Activated CD4-positive, alpha-beta T cell treated with anti-CD3 and anti-CD28 coated beads for 36 hours (primary cell): ENCODE measurements at places on chromosomes 11 and 22.

DNA sequence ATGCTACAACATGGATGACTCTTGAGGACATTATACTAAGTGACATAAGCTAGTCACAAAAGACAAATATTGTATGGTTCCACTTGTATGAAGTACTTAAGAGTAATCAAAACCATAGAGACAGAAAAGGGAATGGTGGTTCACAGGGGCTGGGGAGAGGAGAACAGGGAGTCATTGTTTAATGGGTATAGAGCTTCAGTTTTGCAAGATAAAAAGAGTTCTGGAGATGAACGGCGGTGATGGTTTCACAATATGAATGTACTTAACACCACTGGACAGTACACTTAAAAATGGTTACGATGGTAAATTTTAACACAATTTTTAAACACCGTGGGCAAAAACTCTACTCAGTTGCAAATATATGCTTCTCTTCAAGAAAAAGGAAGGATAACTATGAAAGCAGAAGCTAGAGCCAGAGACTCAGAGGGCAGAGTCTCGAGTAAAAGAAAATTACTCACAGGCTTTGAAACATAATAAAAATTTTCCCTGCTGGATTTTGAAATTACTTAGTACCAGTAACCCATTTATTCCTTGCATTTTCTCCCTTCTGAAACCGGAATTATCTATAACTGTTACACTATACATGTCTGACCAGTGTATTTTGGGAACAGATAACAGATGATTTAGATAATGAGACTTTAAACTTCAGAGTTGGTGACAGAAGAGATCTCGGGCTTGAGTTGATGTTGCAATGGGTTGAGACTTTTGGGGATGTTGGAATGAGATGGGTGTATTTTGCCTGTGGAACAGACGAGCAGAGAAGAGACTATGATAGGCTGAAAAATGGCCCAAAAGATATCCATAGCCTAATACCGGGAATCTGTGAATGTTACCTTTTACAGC, 15.0 kb downstream of the MRTFA start:
- no peak for DNase-seq

GRCh38 chr11:120308081-120308480, 17.0 kb upstream of the TLCD5 start:
- no peak for DNase-seq

- DNase-seq: no peak
These were observed 53.1 kb downstream of the ARRB1 start for GRCh38 chr11:75298191-75298975.

DNA sequence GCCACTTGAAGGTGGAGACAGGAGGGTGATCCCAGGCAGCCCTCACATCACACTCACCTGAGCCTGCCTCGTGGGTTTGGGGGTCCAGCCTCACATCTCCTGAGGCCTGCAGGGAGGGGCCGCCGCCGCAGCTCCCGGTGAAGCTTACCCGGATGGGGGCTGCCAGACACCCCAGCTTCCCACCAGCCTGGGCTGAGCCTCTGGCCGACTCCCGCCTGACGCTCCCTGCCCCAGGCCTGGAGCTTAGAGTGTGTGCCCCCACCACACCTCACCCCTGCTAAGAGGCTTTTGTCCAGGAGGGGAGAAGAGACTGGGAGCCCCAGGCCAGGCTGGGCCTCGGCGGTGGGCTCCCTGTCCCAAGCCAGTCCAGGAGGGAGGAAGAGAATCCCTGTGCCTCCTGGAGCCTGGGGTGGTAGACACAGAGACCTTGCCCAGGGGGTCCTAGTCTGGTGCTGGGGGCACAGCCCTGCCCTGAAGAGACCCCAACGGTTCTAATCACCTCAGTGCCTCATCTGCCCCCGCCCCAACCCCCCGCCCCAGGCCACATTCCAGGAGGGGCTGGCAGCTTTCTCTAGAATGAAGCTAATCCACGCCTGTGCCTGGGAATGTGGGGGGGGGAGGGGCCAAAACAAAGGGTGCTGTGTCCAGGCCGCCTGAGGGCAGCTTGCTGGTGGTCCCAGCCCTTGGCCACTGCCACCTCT, at the start of gene SLC16A8:
TSS of gene SLC16A8 (minus strand) at position 254 of the 701 bp plus-strand sequence. CDS start 1,311 bp downstream, outside the sequence.
- no peak for DNase-seq

- DNase-seq: no peak
These were observed 1.8 kb upstream of the SLC22A8 start for GRCh38 chr11:63017306-63017974.

DNA sequence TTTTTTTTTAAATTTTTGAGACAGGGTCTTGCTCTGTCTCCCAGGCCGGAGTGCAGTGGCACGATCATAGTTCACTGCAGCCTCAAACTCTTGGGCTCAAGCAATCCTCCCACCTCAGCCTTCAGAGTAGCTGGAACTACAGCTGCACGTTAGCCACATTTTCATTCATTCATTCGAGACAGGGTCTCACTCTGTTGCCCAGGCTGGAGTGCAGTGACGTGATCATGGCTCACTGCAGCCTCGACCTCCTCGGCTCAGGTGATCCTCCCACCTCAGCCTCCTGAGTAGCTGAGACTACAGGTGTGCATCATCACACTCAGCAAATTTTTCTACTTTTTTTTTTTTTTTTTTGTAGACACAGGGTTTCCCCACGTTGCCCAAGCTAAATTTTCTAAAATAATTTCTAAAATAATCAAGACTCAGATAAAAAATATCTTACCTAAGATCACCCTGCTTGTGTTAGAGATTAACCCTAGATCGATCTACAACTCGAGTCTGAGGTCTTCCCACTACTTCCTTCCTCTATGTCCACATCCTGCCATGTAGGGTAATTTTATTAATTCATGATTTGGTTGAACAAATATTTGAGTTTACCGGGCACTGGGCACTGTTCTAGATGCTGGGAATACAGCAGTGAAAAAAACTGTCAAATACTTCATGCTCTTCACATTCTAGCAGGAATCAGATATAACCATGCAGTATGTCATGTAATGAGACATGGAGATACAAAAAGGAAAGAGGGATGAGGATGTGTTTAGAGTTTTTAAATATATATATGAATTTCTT, 15.1 kb downstream of the EIF4G2 start:
- no peak for DNase-seq

DNA sequence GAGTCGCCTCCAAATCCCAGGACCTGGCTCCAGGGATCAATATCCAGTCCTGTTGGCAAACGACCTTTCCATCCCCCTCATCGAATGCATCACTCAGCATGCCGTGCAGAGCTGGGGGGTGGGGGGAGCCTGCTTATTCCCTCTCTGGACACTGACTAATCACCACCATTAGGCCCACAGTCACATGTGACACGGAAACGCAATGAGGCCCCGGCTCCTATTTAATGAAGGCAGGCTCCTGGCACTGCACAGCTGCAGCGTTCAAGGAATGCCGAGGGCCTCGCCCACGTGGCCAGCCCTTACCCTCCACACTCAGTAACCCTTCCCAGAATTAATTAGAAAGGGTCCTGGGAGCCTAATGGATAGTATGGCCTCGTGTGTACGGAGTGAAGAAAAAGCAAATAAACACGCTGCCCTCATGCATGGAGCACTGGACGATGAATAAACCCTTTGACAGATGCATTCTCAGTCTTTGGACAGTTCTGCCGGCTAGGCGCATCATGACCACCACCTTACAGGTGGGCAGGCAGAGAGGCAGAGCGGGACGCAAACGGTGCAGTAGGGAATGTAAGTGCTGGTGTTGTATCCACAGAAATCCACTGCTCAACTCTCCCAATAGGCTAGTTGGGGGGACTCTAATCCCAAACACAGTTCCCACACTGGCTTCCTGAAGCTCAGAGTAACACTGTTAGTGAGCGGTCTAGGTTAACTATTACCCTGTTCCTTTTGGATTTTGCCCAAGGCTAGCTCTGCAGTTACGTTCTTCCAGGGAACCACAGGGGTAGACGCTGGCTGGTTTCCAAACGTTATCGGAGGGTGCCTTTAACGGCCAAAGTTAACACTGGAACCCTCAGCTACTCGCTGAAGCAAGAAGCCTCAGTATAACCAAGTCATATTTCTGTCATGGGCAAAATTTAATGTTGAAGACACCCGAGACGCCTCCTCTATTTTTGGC, 490.1 kb downstream of the OPCML start:
- no peak for DNase-seq

GRCh38 chr11:123187248-123187647, 7.8 kb downstream of the CLMP start:
- DNase-seq: no peak

DNA sequence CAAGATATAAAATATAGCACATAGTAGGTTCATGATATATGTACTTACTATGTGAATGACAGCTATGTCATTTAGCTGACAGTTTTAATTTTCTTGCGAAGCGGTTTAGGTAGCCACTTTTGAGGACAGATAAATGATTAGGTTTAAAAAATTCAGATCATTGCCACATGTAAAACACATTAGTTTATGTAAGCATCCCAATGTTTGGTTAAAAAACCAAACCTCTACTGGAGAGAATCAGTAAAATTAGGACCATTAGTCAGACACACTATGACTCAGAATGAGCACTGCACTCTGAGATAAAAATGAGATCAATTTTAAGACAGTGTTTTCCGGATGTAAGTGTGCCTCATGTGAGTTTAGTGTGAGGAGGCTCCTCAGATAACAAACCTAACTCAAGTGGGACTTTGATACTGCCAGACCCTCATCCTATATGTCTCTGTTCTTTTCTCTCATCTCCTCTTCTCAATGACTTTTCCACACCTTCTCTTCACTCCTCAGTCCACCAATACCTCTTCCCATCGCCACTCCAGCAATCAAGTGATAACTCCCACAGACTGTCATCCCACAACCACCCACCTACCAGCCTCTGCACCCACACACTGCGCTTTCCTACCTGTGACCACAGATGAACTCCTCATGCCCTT, 6.8 kb upstream of the OR2AT4 start:
- peak; percentile 8 for DNase-seq

DNA sequence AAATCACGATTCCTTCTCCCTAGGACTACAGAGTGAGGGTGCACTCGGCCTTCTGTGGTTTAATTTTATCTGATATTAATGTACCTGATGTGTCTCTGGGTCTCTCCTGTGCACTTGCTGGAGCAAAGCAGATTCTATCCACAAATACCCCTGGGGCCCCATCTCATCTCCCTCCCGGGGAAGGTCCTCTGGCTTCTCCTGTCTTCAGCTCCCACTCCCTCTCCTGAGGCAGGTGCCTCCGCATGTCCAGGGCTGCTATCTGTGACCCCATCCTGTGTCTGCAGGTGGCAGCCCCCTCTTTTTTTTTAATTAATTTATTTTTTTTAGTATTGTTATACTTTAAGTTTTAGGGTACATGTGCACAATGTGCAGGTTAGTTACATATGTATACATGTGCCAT, 558.7 kb downstream of the BRD1 start:
- no peak for DNase-seq

DNA sequence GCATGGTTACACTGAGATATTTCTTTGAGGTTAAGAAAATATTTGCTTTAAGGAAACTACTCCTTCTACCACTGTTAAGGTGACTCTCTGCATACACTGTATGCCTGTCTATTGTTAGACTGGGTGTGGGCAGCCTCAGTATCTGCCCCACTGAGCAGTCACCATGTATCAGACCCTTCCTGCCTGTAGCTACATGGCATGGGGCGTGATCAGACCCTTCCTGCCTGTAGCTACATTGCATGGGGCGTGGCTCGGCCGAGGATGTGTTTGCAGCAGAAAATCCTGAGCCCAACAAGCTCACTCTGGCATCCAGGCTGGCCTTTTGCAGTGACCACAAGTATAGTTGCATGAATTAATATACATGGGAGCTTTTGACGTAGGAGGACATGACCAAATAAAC, 669.4 kb downstream of the OPCML start:
- DNase-seq: no peak

DNA sequence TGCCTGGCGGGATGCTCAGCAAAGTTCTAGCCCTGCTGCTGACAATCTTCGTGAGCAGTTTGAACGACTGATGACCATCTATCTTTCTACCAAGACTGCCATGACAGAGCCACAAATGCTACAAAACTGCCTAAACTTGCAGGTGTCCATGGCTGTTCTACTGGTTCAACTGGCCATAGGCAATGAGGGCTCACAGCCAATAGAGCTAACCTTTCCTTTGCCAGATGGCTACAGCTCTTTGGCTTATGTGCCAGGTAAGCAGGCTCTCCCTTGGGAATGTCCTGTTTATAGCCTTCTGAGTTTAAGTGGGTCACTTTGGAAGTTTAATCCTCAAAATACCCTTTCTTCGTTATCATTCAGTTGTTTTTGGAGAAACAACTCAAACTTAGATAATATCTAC, 20.1 kb downstream of the UBE4A start:
- DNase-seq: no peak

GRCh38 chr22:17492247-17492646, 71.1 kb upstream of the SLC25A18 start:
- DNase-seq: no peak

DNA sequence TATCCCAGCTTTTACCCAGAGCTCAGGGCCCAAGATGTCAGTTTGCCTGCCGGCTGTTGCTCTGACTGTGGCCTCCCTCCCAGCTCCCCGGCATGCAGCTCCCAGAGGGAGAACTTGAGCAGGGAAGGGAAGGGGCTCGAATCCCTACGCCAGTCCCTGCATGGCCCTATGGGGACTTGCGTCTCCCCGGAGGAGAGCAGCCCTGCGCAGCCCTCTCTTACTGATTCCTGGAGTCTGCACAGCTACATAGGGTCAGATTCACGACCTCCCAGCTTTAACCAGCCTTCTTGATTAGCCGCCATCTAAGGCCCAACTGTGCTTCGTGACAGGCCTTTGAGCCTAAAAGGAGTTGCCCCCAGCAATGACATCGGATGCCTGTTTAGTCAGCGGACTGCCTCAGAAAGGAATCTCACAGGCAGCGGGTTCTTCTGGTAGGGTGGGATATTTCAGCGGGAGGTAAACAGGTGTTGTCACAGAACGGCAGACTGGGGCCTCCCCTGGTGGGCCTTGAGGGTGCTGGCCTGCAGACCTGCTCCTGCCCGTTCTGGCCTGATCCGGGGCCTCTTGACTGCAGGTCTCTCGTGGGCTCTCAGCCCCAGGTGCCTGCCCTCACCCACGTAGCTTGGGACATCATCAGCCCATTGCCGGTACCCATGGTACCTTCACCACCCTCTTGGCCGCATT, 43.8 kb upstream of the KCNQ1OT1 start:
- no peak for DNase-seq

DNA sequence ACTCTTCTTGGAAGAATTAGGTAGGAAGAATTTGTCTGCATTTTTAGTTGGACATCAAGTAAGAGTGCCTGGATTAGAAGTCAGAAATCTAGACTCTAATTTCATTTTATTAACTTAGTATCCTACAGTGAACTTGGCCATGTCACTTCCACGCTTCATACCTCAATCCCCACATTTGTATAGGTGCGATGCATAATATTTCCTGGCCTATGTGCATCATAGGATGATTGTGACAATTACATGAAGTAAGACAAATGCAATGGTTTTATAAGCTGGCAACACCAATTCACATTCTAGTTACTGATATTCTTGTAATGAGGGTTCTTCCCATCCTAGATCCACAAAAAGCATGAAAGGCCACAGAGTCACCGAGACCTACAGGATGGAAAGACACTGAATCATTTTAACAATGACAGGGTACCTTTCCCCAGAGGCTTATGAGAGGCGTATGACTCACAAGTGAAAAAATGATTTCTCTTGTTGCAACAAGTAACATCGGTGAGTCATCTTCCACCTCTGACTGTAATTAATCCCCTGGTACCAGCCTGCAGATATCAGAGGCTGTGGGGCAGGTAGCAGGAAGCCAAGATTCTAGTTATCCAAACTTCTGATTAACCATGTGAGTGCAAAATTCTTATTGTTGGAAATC, 56.0 kb upstream of the OR5AK2 start:
- peak; percentile 6 for DNase-seq

GRCh38 chr11:2576549-2576948, 123.2 kb downstream of the KCNQ1OT1 start:
- no peak for DNase-seq

- DNase-seq: no peak
These were observed 28.5 kb upstream of the CARD16 start for GRCh38 chr11:105073456-105074165.
